ENCODE measurements at places on chromosomes 12 and 14. TPM values are rescaled to one million over a fixed set of nuclear protein-coding genes. Genes with fewer than 3 reads are reported as not detected.

The CD9 gene
- 129 TPM for total RNA-seq

The PRB2 gene
- not detected for total RNA-seq

The HVCN1 gene
- total RNA-seq = 14.0 TPM

The GMFB gene
- total RNA-seq = 32.7 TPM

The ARG2 gene
- 0.25 TPM for total RNA-seq

The CCNT1 gene
- total RNA-seq = 23.7 TPM

The TEAD4 gene
- 12.0 TPM for total RNA-seq

The RHEBL1 gene
- 0.21 TPM for total RNA-seq

The IL25 gene
- total RNA-seq = not detected

DNA sequence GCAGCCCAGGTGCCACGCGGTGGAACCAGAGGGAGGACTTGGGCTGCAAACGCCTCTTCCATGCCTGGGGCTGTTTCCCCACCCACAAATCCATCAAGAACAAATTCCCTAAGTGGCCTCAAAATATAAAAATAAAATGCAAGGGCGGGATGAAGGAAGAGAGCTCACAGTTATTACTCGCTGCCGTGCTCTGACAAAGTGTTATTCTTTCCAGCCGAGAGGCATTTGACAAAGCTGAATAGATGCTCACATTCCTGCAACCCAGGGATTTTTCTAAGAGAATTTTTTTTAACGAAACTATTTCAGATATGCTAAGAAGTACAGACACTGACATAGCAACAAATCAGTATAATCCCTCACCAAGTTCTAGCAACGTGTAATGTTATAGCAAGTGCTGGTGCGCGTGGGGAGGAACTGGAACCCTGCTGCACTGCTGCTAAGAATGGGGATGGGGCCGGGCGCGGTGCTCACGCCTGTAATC lies 70.7 kb downstream of the SCARB1 start:
- DNase-seq = no peak

GRCh38 chr14:58215191-58215914 lies 15.4 kb downstream of the ACTR10 start:
- no peak for DNase-seq

DNA sequence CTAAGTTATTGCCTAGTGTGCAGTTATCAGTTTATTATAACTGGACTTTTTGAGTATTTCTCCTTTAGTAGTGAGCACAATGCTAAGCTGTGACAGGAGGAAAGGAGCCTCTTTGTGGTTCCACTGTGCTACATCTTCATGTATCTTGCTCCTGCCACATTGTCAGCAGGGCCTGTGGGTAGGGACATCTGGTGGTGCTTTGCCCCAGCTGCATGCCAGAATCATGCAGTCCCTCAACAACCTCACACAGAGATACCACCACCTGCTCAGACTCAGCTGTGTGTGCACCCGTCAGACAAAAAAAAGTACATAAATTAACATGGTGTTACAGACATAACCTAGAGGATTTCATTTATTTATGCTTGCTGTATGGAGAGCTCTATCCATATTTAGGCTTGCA lies 51.1 kb downstream of the MIS18BP1 start:
- DNase-seq = no peak

DNA sequence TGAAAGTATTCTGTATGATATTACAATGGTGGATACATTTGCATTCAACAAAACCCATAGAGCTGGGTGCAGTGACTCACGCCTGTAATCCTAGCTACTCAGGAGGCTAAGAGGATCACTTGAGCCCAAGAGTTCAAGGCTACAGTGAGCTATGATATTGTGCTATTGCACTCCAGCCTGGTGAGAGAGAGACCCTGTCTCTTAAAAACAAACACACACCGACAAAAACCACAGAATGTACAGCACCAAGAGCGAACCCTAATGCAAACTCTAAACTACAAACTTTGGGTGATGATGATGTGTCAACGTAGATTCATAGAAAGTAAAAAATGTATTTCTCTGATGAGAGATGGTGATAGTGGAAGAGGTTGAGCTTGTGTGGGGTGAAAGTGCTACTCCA lies 8.6 kb downstream of the CAPRIN2 start:
- no peak for DNase-seq

DNA sequence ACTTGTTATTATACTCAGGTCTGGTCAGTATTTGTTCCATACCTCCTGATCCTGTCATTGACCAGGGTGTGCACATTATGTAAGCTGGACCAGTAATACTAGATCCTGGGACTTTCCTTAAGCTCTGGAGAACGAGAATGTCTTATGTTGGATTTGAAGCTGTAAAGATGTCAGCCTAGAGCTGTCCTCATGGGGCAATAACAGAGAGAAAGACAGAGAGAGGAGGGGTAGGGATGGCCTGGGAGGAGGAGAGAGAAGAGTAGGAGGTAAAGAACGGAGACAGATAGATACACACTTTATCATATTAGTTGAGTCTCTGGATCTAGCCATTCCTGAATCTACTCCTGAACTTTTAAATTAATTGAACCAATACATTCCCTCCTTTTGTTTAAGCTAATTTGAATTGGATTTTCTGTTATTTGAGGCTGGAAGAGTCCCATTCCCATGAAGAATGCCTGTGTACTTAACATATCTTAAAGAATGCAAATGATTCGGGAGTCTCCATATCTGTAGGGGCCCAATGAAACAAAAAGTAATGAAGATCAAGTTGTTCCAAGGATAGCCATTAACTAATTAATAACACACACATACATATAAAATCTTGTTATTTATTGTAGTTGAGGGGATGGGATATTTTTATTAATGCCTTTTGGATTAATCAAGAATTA lies 55.9 kb downstream of the PLEKHA5 start:
- no peak for DNase-seq

DNA sequence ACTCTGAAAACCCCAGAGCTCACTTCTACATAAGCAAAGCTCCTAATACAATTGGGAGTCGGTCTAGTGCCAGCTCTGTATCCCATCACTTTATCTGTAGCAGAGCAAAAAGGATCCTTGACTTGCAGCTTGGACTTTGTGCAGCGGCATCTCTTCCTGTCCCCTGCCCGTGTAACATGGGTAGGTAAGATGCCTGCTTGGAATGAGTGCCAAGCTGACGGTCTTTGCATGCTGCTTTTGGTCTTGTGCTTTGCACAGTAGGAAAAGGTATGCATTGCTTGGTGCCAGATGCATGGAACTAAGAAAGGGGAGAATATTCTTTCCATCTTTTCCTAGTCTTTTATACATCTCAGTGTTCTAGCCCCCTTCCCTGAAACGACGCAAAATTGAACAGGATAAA lies 6.9 kb upstream of the PLEKHH1 start:
- DNase-seq = no peak

DNA sequence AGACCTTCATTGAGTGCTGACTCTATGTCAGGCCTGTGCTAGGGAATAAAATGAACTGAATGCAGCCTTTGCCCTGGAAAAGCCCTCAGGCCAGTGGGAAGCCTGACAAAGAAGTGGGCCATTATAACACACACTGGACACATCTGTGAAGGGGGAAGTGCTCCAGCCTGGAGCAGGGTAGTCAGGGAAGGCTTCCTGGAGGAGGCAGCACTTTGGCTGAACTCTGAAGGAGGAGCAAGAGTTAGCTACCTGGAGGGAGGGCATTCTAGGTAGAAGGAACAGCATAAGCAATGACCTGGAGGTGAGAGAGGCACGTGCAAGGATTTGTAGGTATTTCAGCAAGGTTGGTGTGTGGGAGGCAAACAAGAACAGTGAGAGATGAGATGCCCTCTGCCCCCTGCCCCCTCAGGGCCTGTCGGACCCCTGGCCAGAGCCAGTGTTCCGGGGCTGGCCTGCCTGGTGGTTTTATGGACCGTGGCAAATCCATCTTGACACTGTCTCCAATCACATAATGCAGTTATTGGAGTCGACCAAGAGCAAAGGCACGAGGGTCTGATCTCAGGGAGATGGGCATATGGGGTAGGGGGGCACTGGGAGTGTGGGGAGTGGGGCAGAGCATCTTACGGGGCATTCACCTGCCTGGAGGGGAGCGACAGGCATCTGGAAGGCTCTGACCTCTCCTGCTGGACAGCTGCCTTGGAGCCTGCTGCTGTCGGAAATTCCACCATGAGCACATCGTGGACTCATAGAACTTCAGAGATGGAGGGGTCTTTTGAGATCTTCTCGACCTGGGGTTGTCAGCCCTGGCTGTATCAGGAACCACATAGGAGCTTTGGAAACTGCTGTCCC lies 2.7 kb upstream of the FAM222A start:
- DNase-seq = no peak

DNA sequence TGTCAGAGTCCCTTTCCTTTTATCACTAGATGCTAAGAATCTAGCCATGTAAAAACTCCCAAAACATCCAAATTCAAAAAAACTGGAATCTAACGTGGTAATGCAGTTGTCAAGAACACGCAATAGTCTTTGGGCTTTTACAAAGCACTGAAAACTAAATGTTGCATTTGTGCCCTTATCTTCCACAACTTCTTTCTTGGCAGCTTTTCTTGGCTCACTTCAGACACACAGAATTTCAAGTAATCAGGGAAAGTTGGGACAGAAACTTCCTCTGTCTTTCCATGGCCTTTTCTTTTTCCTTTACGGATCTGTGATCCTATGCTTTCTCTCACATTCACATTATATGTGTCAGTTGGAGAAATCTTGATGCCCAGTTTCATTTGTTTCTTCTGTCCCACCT lies 136.0 kb downstream of the CRADD start:
- DNase-seq = no peak

DNA sequence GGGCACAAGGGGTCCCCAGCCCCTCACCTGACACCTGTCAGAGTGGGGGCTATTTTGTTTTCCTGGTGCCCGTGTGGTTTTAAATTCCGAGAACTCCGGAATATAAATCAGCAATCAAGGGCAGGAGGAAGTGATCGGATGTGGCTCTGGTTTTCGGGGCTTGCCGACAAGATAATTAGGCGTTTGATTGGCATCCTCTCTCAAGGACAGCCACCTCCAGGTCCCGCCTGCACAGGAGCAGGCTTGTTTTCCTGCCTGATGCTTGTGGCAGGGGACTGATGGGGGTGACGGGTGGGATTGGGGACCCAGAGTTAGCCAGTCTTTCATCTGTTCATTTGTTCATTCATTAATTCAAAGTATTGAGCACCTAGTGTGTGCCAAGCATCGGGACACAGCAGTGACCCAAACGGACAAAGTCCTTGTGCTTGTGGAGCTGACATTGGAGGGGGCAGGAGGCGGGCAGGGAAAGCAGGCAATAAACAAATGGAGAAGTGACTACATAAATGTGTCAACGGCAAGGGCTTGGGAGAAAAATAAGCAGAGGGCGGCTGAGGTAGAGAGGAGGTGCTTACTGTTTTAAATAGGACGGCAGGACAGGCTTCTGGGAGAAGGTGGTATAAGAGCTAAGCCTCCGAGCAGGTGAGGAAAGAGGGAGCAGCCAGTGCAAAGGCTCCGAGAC lies 166.5 kb downstream of the PHETA1 start:
- no peak for DNase-seq

DNA sequence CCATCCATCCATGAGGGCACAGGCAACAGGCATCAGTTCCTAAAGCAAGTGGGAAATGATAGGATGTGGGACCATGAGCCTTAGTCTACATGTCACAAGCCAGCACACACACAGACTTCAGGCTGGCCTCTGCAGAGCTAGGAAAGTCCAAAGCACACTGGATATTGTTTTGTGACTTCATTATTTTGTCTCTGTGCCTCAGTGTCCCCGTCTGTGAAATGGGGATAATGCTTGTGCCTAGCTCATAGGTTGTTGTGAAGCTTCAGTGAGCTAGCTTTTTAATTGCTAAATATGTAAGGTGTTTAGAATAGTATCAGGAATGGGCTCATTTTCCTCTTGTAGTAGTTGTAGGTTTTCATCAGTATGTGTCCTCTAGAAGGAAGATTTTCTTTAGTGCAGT lies 27.0 kb upstream of the PLEK2 start:
- DNase-seq = no peak

- no peak for DNase-seq
Measured at GRCh38 chr14:54123841-54124240, 167.2 kb upstream of the BMP4 start.

DNA sequence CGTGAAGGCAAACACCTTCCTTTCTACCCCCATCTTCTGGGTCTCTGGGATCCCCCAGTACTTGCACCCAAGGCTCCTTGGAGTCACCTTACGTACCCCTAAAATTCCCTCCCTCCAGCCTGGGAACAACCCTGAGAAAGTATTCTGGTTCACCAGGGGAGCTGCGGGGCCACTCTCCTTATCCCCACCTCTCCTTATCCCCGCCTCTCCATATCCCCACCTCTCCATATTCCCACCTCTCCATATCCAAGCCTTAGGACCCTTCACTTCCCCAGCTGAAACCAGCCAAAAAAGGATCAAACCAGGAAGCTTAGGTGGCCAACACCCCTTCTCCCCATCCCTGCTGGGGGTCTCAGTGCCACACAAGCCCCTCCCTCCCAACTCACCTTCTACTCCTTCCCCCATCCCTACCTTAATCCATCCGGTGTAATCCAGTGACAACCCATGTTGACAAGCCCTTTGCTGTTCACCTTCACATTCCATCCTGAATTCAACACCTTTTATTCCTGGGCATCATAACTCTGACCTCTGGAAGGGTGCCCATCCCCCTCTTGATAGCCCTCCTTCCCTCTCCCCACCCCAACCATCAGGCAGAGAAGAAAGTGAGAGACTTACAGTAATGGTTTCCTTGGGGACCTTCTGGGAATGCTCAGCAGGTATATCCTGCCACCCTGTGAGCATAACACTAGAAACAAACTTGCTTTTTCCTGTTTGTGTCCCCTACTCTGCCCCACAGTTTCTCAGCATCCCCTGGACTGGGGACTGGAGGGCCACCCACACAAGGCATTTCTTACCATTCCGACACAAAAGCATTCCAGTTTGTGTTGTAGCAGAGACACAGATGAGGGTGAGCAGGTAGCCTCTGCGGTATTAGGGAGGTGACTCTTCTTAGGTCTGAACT lies 1.6 kb upstream of the MSI1 start:
- no peak for DNase-seq

DNA sequence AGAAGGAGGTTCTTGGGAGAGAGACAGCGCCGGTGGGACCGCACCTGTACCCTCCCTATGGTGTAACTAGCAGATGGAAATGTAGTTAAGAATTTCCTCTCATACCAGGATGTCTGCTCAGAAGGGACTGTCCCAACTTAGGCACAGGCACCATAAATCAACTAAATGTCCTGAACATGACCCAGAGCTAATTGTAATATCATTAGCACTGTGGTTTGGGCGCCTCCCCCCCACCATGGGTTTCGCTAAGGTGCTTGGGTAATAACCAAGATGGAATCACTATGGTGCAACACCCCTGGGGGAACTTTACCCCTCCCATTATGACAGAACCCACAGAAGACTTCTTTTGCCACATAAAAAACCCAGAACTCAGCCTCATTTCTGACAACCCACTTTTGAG lies 15.9 kb downstream of the ZNF641 start:
- no peak for DNase-seq

DNA sequence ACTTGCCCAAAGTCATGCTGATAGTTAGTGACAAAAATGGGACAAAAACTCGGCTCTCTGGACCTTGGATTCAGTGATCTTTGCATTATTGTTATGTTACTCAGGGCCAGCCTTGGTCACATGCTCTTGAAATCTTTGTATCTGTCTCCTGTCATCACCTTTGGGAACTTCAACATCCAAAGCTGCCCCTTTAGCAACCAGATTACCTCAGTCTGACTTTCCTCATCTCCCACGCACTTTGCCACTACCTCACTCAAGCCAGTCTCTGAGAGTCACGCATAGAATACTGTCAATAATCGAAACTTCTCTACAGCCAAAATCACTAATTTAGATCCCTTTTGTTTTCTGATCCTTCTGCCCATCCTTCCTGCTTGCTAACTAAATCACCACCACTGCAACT lies 90.8 kb upstream of the DAAM1 start:
- DNase-seq = no peak
